ENCODE measurements at places on chromosomes 3 and 15.

GRCh38 chr3:127164615-127165014, 28.3 kb upstream of the PRR23E start:
- no peak for DNase-seq

GRCh38 chr15:45162771-45163507, 24.8 kb downstream of the SHF start:
- peak; percentile 71 for DNase-seq

DNA sequence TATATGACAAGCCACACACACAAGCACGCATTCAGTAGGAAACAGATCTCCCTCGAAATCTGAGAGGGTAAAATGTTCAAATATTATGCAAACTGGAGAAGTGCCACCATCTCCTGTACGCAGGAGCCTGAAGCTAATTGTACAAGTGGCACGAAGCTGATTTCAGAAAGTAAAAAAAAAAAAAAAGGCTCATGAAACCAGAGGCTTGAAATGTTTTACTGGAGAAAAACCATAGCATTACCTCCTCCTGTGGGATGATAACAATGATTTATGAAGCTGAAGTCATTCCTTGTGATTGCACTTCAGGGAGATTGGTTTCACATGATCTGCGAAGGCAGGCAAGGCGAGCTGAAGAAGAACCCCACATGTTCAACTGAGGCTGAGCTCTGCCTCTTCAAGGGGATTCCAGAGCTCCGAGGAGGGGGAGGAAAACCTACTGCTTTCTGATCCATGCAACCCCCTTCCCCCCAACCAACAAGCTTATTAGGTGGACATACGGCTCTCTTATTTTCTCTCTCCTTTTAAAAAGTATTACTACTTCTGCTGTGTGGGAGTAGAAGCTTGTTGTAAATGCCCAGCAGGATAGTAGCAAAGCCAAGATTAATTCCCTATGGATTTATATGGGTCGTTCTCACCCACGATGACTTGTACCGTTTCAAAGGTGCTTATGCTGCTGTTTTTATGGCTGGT, 101.1 kb downstream of the GREM1 start:
- DNase-seq, result no peak

DNA sequence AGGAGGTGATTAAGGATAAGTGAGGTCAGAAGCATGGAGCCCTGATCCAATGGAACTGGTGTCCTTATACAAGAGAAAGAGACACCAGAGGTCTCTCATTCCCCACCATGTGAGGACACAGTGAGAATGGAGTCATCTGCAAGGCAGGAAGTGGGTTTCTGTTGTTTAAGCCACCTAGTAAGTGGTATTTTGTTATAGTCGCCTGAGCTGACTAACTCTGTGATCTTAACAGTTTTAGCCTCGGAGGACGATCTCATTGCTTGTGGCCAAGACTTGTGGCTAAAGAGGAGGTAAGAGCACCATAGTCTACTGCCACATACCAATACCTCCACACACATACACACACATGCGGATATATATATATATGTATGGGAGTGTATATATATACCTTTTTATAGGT, 73.8 kb downstream of the MCTP2 start:
- DNase-seq, result peak; percentile 52

GRCh38 chr3:7897655-7898054, 604.0 kb upstream of the LMCD1 start:
- DNase-seq, result no peak

- DNase-seq, result peak; percentile 58
Measured at GRCh38 chr15:34241376-34242330, 16.8 kb downstream of the EMC4 start.

DNA sequence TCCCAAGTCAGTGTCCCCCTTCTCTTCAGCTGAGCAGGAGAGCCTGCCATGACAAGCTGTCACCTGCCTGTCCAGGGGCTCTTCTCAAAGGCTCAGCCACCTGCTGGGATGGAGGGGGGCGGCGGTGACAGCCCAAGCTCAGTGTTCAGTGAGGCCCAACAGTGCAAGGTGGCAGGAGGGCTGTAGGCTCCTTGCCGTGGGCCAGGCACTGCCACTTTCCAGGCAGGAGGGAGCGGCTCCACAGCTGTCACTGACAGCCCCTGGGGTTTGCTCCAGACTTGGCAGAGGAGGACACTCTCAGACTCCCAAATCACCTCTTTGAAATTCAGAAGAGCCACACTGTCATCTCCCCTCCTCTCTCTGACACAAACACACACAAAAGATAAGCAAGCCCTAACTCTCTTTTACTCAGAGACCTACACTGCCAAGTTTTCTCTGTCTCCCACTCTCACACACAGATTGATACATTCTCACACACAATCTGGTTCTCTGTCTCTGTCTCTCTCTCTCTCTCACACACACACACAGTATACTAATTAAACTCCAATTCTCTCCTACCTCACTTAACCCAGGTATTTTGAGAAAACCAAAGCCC, 443.3 kb downstream of the EPHB1 start:
- no peak for DNase-seq

DNA sequence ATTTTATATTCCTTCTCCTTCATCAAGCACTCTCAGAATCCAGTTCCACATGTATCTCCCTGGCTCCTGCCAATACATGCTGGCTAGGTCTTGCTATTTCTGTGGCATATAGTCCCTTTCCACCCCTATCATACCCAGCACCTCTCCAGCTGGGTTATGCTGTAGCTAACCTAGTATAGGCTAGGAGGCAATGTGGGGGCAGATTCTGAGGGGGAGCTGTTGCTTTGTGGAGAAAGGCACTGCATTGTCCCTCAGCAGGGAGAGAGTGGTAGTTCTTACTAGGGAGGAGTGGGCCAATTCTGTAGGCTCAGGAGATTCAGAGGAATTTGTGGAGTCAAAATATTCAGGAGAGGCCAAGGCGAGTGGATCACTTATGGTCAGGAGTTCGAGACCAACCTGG, 39.4 kb upstream of the UBL7 start:
- DNase-seq, result no peak

DNA sequence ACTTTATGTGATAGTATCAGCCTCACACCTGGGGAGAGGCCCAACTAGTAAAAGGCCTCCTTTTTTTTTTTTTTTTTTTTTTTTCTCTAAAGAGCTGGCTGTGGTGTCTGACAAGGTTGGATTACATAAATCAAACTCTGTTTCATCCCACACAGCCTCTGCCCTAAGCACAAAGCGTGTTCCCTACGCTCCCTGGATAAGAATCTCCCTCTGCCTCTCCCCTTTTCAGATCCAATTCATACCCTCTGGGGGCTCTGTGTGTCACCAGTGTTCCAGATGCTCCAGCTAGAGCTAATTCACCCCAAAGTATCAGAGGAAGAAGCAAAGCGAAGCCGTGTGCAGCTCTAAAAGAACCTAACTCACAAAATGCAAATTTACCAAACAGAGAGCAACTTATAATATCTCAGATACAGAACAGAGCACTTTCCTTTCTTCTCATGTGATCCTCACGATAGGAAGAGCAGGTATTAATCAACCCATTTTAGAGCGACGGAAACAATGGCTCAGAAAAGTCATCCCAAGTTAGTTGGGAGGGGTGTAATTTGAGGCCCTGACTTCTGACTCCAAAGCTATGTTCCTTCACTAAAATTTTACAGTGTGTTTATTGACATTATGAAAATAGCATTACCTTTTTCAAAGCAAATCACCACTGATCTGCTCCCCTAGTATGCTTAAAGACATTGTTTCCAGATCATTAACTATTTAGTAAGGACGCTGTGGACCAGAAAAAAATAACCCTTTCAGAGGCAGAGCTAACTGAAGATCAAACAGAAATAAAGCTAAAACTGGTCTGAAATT, 12.4 kb downstream of the BMF start:
- no peak for DNase-seq

- DNase-seq, result no peak
Measured at GRCh38 chr15:63596676-63597037, 530 bp upstream of the FBXL22 start.

- no peak for DNase-seq
Measured at GRCh38 chr15:78076231-78077052, 1.1 kb downstream of the TBC1D2B start.

GRCh38 chr3:182413682-182414081, 379.6 kb upstream of the ATP11B start:
- no peak for DNase-seq

DNA sequence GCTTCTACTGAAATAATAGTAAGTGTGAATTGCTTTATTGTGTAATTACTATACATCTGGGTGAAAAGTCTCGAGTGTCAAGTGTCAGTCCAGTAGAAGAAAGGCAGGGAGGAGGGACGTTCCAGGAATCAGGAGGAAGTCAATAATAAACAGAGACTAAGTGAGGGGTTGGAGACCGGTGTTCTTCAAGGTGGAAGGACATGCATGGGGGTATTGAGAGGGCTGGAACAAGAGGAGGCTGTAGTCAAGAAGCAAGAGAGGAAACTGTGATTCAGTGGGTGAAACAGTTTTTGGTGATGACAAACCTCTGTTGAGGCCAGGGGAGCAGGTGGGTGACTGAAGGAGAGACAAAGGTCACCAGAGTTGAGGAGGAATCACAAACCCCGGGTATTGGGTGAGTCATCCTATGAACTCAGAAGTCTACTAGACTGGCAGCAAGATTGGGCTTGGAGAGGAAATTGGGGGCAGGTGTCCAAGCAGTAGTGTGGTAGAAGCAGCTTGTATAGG, 11.6 kb upstream of the SCAMP5 start:
- DNase-seq, result no peak

DNA sequence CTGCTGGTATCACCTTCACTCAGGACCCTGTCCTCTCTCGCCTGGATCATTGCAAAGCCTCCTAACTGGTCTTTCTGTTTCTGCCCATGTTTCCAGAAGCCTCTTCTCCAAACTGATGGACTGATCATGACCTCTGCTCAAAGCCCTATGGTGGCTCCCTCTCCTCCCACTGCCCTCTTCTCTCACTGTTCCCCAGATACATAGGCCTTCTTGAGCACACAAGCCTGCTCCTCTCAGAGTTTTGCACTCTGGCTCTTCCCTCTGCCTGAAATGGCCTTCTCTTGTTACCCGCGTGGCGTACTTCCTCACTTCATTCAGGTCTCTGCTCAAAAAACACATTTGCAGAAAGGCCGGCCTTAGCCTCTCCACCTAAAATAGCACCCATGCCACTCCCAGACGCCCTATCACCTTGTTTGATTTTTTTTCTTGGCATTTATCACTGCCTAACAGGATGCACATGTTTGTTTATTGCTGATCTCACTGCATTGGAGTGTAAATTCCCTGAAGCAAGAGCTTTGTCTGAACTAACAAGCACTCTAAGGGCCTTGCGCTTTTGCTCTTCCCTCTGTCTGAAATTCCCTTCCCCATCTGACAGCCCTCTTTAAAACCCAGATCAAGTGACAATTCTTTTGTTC, 1.4 kb upstream of the ETFA start:
- DNase-seq, result no peak

- no peak for DNase-seq
Measured at GRCh38 chr3:64687781-64688604, at the start of gene ADAMTS9. TSS of gene ADAMTS9 (minus strand) at chr3:64688000. CDS start at chr3:64687657, 343 bp downstream.

GRCh38 chr3:177137774-177138705, 59.2 kb downstream of the TBL1XR1 start:
- no peak for DNase-seq

DNA sequence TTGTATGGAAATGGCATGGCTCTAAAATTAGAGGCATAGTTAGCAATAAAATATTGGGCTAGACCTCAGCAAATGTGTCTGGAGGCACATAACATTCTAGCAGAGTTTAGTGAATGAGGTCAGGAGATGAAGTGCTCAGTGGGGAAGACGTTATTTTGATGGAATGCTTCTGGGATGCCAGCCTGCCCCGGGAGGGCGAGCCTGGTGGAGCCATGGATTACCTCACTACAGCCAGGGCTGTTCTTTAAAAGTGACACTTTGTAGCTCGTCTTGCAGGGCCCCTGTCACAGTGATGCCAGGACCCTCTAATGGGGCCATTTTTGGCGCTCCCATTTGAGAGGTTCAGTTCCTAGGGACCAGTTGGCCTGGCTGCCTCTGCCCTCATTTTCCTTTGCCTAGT, 48.5 kb downstream of the PXYLP1 start:
- DNase-seq, result no peak

GRCh38 chr3:170470063-170471016, 51.7 kb downstream of the CLDN11 start:
- DNase-seq, result no peak

DNA sequence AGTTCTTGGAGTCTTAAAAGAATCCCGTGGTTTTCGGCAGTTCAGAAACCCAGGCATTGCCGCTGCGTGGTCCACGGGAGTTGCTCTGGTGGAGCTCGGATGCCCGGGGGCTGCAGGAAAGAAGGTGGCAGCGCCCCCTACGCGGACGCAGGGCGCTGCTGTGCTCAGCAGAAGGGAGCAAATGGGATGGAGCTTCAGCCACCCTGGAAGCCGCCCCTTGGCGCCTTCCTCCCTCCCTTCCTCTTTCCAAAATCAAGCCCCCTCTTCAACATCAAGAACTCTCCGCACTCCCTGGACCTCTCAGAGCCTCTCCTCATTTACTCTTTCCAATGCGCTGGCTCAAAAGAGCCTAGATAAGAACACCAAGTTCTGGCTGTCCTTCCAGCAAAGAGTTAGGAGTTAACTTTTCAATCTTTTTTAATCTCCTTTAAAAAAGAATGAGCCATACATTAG, 880 bp upstream of the CHRNA7 start:
- no peak for DNase-seq

- DNase-seq, result no peak
Measured at GRCh38 chr3:195715134-195715533, 5.6 kb upstream of the MUC20 start.
